ENCODE measurements at places on chromosomes 6 and 20. TPM values are rescaled to one million over a fixed set of nuclear protein-coding genes. Genes with fewer than 3 reads are reported as not detected.

ATG5 gene
- 31.7 TPM for total RNA-seq

ZNF391 gene
- total RNA-seq = 16.5 TPM

TIAM2 gene
- 12.7 TPM for total RNA-seq

CCDC28A gene
- 30.2 TPM for total RNA-seq

- H3K36me3 ChIP-seq = no peaks in the 10 kb centered on the region
- H3K4me1 ChIP-seq = no peaks in the 10 kb centered on the region
- no peak overlapping the region for H3K27ac ChIP-seq
- no peak for DNase-seq
- H3K27me3 ChIP-seq = no peaks in the 10 kb centered on the region
- H3K4me3 ChIP-seq = no peak overlapping the region
Measured at GRCh38 chr6:36149476-36149875, 19.2 kb downstream of the MAPK13 start.

GRCh38 chr6:131317516-131317915 is 182.2 kb downstream of the AKAP7 start:
- H3K4me3 ChIP-seq = no peak overlapping the region
- H3K4me1 ChIP-seq = no peaks in the 10 kb centered on the region
- no peaks in the 10 kb centered on the region for H3K27me3 ChIP-seq
- H3K27ac ChIP-seq = no peak overlapping the region

- H3K27me3 ChIP-seq = no peaks in the 10 kb centered on the region
- DNase-seq = no peak
- H3K4me1 ChIP-seq = no peaks in the 10 kb centered on the region
- no peak overlapping the region for H3K4me3 ChIP-seq
Measured at GRCh38 chr6:109720311-109720710, 29.2 kb downstream of the FIG4 start.

Measured in neural progenitor cell (in vitro differentiated cells).